ENCODE measurements at places on chromosomes 16 and 17.

GRCh38 chr16:392450-393030 is 4.5 kb upstream of the NME4 start:
- H3K4me1 ChIP-seq: peaks cover 9% of the 10 kb centered on the region
- no peak for DNase-seq
- H3K27me3 ChIP-seq: no peaks in the 10 kb centered on the region
- no peaks in the 10 kb centered on the region for H3K36me3 ChIP-seq

DNA sequence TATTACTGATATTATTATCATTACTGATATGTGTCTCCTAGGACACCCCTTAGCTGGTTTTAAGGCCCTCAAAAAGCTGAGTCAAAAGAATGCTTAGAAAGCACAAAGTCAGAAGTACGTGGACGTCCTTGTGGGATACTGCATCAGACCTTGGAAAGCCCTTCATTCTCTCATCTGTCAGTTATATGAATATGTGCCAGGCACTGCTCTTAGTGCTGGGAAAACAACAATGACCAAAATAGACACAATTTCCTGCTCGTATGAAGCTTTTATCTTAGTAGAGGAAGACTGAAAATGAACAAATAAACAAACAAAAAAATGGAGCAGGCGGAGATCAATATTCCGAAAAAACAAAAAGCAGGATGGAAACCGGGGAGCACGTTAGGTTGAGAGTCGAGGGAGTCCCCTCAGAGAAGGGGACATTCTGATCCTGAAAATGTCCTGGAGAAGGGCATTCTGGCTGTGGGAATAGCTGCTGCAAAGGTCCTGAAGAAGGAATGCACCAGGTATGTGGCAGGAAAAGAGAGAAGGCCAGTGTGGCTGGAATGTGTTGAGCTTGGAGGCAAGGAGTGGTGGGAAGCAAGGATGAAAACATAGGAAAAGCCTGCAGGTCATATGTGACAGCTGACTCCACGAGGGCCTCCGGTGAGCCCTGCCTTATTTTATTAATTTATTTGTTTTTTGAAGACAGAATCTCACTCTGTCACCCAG is 15.5 kb upstream of the TMEM94 start:
- DNase-seq: no peak
- peak overlapping the region; percentile 68 for H3K27ac ChIP-seq
- H3K36me3 ChIP-seq: no peaks in the 10 kb centered on the region
- H3K4me3 ChIP-seq: no peak overlapping the region
- H3K27me3 ChIP-seq: no peaks in the 10 kb centered on the region

DNA sequence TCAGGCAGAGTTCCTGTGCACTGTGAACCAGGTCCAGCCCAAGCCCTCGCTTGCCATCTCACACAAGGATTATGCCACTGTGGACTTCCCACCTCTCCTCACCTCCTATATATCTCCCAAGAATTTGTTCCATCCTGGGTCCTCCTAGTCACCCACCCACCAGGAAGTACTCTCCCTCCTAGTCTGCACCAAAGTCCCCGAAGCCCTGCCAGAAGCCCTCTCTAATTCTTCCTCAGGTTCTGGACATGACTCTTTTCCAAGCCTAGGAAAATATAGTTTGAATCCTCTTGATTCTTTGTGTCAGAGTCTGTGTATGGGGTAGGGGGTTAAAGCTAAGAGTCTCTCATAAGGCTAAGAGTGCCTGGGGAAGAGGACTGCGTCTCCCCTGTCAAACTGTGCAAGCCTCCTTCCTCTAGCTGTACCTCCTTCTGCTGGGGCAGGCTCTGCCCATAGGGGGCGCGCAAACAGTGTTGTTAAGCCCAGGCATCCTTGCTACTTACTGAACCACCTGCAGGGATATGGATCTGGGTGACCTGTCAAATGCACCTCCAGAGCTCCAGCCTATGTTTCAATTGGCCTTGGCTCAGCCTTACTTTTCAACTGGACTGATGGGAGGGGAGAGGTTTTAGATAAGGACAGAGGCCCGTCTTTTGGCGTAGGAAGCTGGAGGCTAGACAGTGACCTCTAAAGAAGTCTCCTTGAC is 16.6 kb upstream of the DLX4 start:
- no peaks in the 10 kb centered on the region for H3K36me3 ChIP-seq
- H3K27me3 ChIP-seq: peaks cover 44% of the 10 kb centered on the region
- H3K4me1 ChIP-seq: no peaks in the 10 kb centered on the region
- peak; percentile 89 for DNase-seq
- no peak overlapping the region for H3K4me3 ChIP-seq
- H3K27ac ChIP-seq: no peak overlapping the region

GRCh38 chr17:73991260-73991659 is 212.2 kb upstream of the RPL38 start:
- H3K36me3 ChIP-seq: no peaks in the 10 kb centered on the region
- H3K4me3 ChIP-seq: no peak overlapping the region
- no peak overlapping the region for H3K27ac ChIP-seq
- peaks cover 8% of the 10 kb centered on the region for H3K27me3 ChIP-seq

- no peaks in the 10 kb centered on the region for H3K27me3 ChIP-seq
- peaks cover 53% of the 10 kb centered on the region for H3K4me1 ChIP-seq
- no peak for DNase-seq
- H3K36me3 ChIP-seq: no peaks in the 10 kb centered on the region
Measured at GRCh38 chr17:45132320-45132571, at the start of gene PLCD3. TSS of gene PLCD3 (minus strand) at chr17:45132515. CDS start at chr17:45132410, 105 bp downstream.

GRCh38 chr17:81402981-81403467 is 7.8 kb downstream of the BAHCC1 start:
- peaks cover 71% of the 10 kb centered on the region for H3K4me1 ChIP-seq
- no peak for DNase-seq
- H3K36me3 ChIP-seq: no peaks in the 10 kb centered on the region
- H3K27me3 ChIP-seq: no peaks in the 10 kb centered on the region
- peak overlapping the region; percentile 98 for H3K27ac ChIP-seq

GRCh38 chr16:57289391-57290257 is 5.2 kb upstream of the PLLP start:
- H3K36me3 ChIP-seq: no peaks in the 10 kb centered on the region
- DNase-seq: no peak
- peaks cover 2% of the 10 kb centered on the region for H3K27me3 ChIP-seq
- no peak overlapping the region for H3K4me3 ChIP-seq
- H3K27ac ChIP-seq: no peak overlapping the region

DNA sequence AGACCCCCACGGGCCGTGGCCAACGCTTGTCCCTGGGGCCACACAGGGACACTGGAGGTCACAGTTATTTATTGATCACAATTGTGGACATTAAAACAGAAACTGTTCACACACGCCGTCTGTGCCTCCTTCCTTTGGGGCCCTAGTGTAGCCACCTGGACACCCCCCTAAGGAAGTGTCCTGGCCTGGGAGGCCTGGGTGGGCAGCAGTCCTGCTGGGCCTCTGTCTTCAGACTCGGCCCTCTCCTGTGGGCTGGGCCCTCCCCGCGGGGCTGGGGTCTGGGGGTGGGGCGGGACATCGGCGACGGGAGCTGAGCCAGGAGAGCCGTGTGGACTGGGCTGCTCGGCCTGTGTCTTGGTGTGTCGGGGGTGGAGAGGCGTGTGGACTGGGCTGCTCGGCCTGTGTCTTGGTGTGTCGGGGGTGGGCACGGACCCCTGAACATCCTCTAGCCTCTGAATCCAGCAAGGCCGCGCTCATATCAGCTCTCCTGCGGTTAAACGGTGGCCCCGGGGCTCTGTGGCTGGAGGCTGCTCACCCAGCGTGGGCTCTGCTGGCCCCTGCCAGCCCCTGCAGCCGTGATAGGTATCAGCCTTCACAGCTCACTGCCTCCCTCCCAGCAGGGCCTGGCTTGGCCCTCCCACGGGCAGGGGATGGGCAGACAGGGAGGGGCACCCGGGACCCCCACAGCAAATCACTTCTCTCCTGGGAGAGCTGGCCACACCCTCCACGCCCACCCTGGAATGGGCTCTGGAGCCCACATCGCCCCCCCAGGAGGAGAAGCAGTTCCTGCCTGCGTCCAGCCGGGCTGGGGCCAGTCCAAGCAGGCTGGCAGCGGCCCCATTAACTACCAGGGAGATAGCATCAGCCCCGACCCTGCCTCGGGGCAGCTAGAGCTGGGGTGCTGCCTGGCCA is 1.1 kb upstream of the NHLRC4 start:
- no peak for DNase-seq
- no peaks in the 10 kb centered on the region for H3K36me3 ChIP-seq
- peaks cover 43% of the 10 kb centered on the region for H3K4me1 ChIP-seq
- H3K27ac ChIP-seq: peak overlapping the region; percentile 72
- no peak overlapping the region for H3K4me3 ChIP-seq
- peaks cover 20% of the 10 kb centered on the region for H3K27me3 ChIP-seq

GRCh38 chr17:67129283-67129682 is 84.9 kb downstream of the CACNG1 start:
- peaks cover 46% of the 10 kb centered on the region for H3K36me3 ChIP-seq
- no peak overlapping the region for H3K4me3 ChIP-seq
- no peaks in the 10 kb centered on the region for H3K27me3 ChIP-seq
- no peak overlapping the region for H3K27ac ChIP-seq
- DNase-seq: no peak

GRCh38 chr17:72613396-72613795 is 479.1 kb downstream of the SLC39A11 start:
- H3K4me1 ChIP-seq: no peaks in the 10 kb centered on the region
- H3K36me3 ChIP-seq: no peaks in the 10 kb centered on the region
- H3K27me3 ChIP-seq: no peaks in the 10 kb centered on the region
- no peak overlapping the region for H3K4me3 ChIP-seq
- H3K27ac ChIP-seq: no peak overlapping the region

- H3K36me3 ChIP-seq: no peaks in the 10 kb centered on the region
- DNase-seq: no peak
- H3K4me3 ChIP-seq: peak overlapping the region; percentile 78
- peaks cover 36% of the 10 kb centered on the region for H3K4me1 ChIP-seq
- H3K27me3 ChIP-seq: no peaks in the 10 kb centered on the region
Measured at GRCh38 chr16:426115-426905, 861 bp downstream of the RAB11FIP3 start.

GRCh38 chr17:38883592-38884526 is 14.0 kb downstream of the LASP1 start:
- peaks cover 73% of the 10 kb centered on the region for H3K36me3 ChIP-seq
- peak overlapping the region; percentile 2 for H3K4me3 ChIP-seq
- peak overlapping the region; percentile 77 for H3K27ac ChIP-seq
- peaks cover 94% of the 10 kb centered on the region for H3K4me1 ChIP-seq
- no peaks in the 10 kb centered on the region for H3K27me3 ChIP-seq
- no peak for DNase-seq

GRCh38 chr17:59827721-59828477 is 64.8 kb downstream of the TUBD1 start:
- H3K27me3 ChIP-seq: no peaks in the 10 kb centered on the region
- no peak overlapping the region for H3K4me3 ChIP-seq
- H3K27ac ChIP-seq: peak overlapping the region; percentile 73
- H3K36me3 ChIP-seq: no peaks in the 10 kb centered on the region

GRCh38 chr17:70552230-70552981 is 383.1 kb downstream of the KCNJ2 start:
- H3K4me1 ChIP-seq: no peaks in the 10 kb centered on the region
- H3K4me3 ChIP-seq: no peak overlapping the region
- DNase-seq: no peak
- no peaks in the 10 kb centered on the region for H3K27me3 ChIP-seq

- no peaks in the 10 kb centered on the region for H3K36me3 ChIP-seq
- H3K4me3 ChIP-seq: peak overlapping the region; percentile 84
- H3K27ac ChIP-seq: peak overlapping the region; percentile 50
- H3K4me1 ChIP-seq: peaks cover 32% of the 10 kb centered on the region
- no peak for DNase-seq
- H3K27me3 ChIP-seq: no peaks in the 10 kb centered on the region
Measured at GRCh38 chr16:2337431-2338296, 2.9 kb downstream of the ABCA3 start.
